Thymus (tissue), 14 donors: ENCODE measurements at places on chromosomes 7 and 10. TPM values are rescaled to one million over a fixed set of nuclear protein-coding genes. Genes with fewer than 3 reads are reported as not detected.

- no peak for DNase-seq
These were observed 2.4 kb downstream of the BAMBI start for GRCh38 chr10:28679581-28680357.

DNA sequence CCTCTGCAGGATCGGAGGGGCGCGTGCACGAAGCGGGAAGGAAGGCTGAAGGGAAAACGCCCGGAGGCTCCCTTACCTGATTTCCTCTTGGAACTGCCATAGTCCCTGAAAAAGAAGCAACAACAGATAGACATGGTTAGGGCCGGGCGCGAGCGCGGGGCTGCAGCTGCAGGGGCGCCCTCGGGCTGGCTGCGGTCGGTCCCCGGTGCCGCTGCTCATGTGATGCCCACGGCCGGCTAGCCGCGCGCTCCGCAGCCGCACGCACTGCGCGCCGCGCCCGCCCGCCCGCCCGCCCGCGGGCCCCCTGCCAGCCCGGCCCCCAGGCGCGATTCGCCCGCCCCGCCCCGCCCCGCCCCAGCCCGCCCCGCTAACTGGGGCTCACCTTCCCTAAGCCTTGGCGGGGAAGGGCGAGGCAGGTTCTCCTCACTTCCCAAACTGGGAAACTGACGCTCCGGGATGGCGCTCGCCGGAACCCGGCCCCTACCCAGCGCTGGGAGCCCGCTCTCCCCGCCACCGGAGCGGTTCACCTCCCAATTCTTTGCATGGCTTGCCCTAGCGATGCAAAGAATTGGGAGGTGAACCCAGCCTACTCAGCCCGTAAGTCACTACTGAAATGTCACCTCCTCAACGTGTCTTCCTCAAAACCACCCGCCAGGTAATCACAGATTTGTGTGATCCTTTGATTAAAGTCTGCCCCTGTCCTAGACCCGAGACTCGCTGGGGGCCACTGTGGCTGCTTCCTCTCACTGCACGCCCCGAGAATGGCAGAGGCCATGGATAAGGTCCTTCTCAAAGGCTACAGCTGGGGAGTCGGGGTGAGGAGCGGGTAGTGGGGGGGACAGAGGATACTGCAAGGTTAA lies 162.2 kb downstream of the SH3PXD2A start:
- DNase-seq = no peak

DNA sequence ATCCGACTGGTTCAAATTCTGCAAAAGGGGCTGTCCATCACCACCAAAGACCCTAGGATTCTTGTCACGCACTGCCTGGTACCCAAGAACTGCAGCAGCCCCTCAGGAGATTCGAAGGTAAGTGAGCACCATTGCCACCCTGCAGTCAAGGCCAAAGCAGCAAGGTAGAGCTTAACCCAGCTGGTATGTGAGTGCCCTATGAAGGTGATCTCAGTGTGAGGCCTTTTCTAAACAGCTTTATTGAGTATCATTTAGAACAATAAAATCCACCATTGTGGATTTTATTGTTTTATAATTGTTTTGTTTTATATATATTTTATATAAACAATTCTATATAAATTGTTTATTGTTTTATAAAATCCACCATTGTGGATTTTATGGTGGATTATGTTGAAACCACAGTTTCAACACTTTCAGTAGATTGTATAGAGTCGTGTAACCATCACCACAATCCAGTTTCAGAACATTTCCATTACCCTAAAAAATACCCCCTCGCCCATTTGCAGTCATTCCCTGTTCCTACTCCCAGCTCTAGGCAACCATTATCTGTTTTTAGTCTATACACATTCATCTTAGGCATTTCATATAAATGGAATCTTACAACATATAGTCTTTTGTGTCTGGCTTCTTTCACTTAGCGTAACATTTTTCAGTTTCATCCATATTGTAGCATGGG lies 20.1 kb upstream of the CALU start:
- DNase-seq = no peak

DNA sequence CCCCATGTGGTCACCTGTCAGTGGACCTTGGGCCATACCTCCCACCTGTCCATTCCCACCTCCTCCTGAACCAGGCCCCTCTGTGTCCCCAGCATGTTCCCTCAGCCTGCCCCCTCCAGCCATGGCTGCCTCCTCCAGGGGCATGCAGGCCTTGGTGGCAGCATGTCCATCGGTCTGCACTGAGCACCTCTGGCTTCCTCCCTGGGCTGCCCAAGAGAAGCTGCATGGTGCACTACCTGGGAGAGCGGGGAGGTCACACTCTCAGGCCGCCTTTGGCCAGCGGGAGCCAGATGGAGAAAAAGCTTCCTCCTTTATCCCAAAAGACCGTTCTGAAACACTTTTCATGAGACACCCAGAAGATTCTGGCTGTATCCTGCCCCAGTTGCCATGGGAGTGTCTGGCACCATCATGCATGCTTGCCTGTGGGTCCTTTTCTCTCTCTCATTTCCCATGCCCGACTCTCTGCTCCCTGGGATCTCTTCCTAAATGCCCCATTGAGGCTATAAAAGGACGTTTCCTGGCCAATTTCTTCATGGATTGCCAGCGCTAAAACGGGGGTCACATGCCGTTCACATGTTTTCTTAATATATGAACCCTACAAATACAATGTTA lies 45.5 kb upstream of the MGMT start:
- no peak for DNase-seq

The EGR2 gene
- total RNA-seq = 6.6 TPM

The CRPPA gene
- 1.4 TPM for total RNA-seq

The CFTR gene
- total RNA-seq = 0.28 TPM

GRCh38 chr7:18575622-18576572 lies 80.3 kb downstream of the HDAC9 start:
- DNase-seq = no peak

DNA sequence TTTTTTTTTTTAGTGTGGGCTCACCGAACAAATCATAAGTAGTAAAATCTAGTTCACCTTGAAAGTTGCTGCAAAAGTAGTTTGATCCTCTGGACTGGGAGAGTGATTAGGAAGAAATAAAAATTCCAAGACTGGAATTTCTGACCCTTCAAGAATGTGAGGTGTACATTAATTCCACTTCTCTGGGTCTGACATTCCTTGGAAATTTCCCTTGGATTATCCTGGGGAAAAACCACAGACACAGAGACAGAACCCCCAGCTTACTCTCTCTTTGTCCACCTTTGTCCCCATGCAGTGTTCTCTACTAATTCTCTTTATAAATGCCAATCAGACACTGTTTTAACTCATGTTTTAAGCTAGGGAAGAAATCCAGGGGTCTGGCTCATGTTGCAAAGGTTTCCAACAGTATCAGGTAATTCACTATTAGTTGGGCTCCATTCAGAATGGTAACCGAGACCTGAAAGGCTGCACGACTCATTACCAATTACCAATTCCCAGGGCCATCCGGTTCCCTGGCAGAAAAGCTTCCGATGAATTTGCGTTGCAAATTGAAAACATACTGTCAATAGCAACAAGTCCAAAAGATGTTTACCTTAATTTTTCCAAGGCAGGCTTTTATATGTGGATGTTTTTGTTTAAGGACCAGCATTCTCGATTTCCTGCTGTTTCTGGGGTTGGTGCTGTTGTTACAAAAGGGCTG lies 86.3 kb downstream of the BAMBI start:
- no peak for DNase-seq

- no peak for DNase-seq
These were observed 23.7 kb downstream of the TSPAN14 start for GRCh38 chr10:80477813-80478212.

GRCh38 chr10:95601116-95601719 lies 40.0 kb upstream of the SORBS1 start:
- peak; percentile 25 for DNase-seq

GRCh38 chr10:33326933-33327332 lies 7.5 kb downstream of the NRP1 start:
- no peak for DNase-seq

The ARPC1B gene
- 186 TPM for total RNA-seq

GRCh38 chr7:99943641-99944496 lies 14.4 kb upstream of the GJC3 start:
- no peak for DNase-seq

- DNase-seq = no peak
These were observed 52.9 kb downstream of the ZNF467 start for GRCh38 chr7:149720372-149721083.

- DNase-seq = no peak
These were observed 182.1 kb downstream of the EVX1 start for GRCh38 chr7:27424749-27425148.

DNA sequence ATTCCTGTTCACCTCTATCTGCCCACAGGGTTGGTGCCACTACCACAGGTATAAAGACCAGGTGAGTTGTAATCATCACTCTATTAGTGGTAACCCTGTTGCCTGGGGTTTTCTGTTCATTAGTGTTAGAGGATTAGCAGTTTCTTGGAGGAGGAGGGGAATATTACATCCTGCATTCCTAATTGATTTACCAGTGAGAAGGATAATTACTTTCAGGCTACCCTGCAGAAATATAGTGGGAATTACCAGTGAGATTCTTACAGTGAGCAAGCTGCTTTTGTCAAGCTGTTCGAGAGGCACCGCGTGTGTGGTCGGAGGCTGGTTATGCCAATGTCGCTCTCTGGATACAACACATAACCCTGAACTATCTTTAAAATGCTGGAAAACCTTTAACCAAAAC lies 280.7 kb downstream of the SORCS3 start:
- no peak for DNase-seq

The CHRM2 gene
- total RNA-seq = 0.33 TPM

DNA sequence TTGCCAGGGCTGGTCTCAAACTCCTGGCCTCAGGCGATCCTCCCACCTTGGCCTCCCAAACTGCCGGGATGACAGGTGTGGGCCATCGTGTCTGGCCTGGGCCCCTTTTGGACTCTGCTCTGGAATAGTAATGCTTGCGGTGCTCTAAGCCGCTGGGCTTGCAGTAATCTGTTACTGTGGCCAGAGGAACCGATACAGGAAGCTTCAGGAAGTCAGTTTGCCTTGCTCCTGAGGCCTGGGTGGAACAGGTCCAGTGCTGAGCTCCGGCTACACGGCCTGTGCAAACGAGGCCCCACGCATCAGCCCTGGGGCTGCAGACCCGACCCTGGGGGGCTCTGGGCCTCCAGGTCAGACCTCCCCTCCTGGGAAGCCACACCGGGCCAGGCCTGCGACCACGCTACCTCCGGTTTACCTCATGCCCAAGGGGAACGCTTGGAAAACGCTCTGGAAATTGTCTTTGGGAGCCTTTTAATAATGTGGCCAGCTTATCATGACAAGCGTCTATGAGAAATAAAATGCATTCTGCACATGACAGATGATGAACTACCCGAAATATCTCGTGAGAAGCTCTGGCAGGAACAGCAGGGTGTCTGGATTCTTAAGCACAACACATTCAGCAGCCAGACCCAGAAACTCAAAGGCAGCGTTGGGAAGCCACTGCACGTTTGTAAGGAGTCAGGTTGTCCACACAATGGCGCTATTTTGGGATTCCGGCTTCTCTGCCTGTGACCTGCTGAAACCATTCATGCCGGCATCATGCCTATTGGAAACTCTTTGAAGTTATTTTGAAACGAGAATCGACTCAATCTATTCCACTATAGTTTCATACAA lies 10.1 kb upstream of the ADAP1 start:
- no peak for DNase-seq

GRCh38 chr10:116721547-116722392 lies 20.6 kb downstream of the HSPA12A start:
- DNase-seq = no peak

DNA sequence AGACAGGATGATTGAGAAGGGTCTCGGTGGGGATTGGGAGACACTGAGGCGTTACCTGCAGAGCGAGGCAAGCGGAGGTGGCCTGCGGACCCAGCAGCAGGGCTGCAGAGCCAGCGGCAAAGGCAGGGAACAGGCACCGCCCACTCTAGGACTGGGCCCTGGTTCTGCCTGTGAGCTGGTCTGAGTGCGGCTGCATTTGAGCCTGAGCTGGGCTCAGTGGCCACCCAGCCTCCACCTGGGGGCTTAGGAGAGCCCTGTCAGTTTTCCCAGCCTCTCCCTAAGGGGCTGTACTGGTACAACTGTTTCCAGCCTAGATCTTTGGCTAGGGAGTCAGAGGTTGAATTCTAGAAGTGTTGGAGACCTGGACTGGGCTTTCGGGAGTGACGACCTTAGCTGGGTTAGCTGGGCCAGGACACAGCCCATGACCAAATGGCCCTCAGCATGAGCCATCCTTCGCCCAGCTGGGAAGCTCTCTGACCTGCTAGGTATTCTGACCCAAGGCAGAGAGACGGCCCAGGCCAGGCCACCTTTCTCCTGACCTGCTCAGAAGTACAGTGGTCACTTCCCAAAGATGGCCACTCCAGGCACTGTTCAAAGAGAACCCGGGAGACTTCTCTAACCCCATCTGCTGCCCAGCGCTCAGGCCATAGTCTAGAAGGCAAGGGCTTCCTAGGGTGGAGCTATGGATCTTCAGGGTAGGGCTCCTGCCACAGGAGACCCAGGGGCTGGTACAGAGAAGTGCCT lies 64.9 kb downstream of the PAX2 start:
- DNase-seq = no peak

The AFAP1L2 gene
- total RNA-seq = 15.8 TPM

DNA sequence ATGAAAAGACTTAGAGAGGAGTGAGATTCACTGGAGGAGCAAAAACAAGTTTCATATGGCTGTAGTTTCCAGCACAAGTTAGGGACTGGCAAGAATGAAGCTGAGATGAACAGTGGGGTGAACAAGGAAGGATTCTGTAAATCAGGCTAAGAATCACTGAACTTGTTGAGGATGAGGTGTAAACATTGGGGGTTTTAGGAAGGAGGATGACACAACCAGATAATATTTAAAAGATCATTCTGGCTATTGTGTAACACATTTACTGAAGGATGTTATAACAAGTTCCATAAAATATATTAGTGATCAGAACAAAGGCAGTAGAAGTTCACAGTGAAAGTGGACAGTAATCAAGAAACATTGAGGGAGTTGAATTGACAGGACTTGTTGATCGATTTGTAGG lies 68.9 kb downstream of the CD36 start:
- no peak for DNase-seq

- peak; percentile 30 for DNase-seq
These were observed 10.4 kb downstream of the STMP1 start for GRCh38 chr7:135672560-135673359.

DNA sequence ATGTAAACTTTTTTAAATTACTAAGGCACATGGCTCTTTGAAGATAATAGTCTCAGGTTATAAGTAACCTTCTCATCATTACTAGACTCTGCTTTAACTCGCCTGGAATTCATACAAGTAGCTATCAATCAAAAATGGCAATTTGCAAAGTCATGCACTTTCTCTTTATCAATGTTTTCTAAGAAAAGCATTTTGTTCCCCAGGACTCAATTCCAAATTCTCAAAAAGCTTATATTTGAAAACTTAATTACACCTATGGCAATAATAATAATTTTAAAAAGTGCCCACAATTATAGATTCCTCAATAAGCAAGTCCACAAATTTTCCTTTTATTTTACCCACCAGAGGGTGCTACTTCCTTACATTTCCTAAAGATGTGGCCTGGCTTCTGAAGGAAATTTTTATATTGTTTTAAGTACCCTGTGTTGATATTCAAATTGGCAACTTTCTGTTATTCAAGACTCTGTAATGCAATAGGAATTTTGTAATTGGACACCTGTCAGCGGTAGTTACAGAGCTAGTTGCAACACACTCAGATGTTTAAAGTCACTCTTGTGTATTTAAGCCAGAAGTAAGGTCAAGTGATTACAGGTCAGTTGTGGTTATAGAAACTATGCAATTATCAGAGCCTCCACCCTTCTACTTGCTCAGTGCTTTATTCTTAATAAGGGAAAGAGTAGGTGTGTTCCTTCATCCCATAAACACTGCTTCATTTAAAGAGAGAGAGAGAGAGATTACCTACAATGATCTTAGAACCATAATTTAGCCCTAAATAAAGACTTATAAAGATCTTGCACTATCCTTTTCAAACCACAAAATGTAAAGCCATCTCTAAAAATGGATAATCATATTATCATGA lies 47.1 kb upstream of the HYAL4 start:
- DNase-seq = no peak
